ENCODE measurements at places on chromosomes 4 and X.

GRCh38 chr4:10075953-10076391, 40.6 kb downstream of the WDR1 start:
- ATAC-seq, result no peak

- ATAC-seq, result no peak
Observed at GRCh38 chr4:47372561-47372960, 90.9 kb downstream of the COMMD8 start.

DNA sequence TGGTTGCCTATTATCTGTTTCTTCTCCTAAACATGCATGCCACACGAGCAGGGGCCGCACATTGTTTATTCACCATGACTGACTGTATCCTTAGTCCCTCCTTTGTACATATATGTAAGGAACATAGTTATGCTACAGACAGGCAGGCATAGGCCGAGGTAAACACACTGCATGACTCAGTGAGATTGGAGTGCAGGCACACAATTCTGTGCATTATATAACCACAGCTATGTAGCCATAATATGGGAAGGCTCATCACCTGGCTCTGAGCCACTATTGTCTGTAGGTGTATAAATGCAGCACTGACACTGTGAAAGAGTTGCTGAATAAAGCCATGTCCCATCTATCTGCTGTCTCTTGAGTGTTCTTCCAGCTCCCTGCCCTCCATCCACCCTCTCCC, 431.6 kb downstream of the IDS start:
- ATAC-seq, result no peak

DNA sequence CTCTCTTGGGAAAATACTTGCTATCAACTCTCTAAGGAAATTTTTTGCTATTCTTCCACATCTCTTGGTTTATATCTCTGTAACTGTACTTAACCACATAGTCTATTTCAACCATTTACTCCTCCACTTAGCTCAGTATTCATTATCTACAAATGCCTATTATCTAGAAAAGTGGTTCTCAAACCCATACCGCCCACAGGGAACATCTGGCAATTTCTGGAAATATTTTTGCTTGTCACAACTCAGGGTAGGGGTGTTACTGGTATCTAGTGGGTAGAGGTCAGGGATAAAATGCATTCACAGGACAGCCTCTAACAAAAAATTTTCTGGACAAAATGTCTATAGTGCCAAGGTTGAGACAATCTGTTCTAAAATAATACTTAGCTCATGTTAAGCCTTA, 14.4 kb downstream of the ATRX start:
- ATAC-seq, result no peak

- ATAC-seq, result peak; percentile 31
Observed at GRCh38 chrX:39577206-39577984, 520.4 kb downstream of the BCOR start.

GRCh38 chr4:174058846-174059245, 224.6 kb downstream of the FBXO8 start:
- no peak for ATAC-seq

DNA sequence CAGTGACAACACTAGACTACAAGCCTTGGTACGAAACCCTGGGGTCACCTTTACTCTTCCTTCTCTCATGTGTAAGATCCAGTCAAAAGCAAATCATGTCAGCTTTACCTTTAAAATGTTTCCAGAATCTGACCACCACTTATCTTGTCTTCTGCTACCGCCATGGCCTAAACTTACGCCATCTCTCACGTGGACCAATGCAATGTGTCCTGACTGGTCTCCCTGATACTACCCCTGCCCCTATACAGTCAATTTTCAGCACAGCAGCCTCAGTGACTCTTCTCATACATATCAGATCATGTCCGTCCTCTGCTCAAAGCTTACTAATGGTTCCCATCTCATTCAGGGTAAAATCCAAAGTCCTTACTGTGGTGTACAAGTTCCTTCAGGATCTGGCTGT, 15.0 kb upstream of the MAML3 start:
- no peak for ATAC-seq

DNA sequence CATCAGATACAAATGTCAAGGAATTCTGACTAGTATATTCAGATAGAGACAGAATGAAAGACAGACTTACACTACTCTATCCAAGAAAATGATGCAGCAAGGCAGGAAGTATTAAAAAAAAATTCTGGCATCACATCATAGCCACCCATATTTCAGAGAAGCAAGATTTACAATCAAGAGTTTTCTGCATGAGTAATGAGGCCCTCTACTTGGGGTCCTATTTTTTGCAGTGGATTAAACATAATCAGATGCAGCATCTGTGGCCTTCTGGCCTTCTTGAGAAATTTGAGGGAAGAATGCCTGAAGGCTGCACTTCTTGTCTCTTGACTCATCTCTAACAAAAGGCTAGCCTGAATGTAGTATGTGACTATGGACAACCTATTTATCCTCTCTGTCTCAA, 48.2 kb upstream of the SLIT2 start:
- peak; percentile 40 for ATAC-seq

DNA sequence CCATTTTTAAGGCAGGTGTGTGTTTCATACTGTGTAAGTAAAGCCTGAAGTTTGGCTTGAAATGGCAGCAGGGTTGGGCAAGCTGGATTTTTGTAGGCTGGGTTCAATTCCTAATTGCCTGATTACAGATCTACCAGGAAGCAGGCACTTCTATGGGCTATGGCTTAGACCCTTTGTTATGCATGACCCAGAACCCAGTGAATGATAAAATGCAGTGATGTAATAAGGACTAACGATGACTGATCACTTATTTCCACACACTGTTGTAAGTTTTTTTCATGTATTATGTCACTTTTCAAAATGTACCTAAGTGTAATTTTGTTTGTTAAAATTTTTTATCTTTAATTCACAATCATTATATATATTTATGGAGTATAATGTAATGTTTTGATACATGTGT, 8.6 kb downstream of the LANCL3 start:
- ATAC-seq, result no peak

DNA sequence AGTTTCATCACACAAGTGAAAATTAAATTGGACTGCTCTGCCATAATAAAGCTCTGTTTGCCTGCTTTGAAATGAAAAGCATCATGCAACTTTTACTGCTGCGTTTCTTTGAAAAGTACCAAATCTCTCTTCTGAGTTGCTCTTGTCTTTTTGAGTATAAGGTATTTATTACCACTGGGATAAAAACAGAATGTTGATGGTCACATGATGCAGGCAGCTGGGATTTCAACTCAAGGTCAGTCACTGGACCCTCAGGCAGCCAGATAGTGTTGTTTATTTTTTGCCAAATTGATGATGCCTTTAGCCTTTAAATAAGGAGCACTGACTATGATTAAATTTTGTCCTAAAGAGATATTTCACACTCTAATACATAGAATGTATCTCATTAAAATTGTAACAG, 32.7 kb downstream of the DMD start:
- ATAC-seq, result no peak

- ATAC-seq, result no peak
Observed at GRCh38 chrX:118855681-118856310, 32.2 kb downstream of the ZCCHC12 start.

DNA sequence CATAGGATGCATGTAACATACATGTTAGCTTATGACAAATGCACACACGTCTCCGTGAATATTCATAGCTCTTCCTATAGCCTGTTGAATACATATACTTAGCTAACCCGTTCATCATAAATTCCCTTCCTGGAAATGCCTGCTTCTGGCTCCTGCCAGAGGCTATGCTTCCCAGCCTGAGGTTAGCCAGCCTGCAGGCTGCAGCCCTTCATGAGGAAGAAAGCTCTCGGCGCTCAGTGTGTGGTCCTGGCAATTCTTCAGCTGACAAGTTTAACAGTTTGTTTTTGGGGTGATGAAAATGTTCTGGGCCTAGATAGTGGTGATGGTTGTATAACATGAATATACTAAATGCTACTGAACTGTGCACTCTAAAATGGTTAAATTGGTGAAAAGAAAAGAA, 48.8 kb upstream of the MAN2B2 start:
- no peak for ATAC-seq

GRCh38 chr4:8502836-8503585, 62.4 kb downstream of the TRMT44 start:
- peak; percentile 17 for ATAC-seq

- no peak for ATAC-seq
Observed at GRCh38 chr4:106358899-106359298, 9.7 kb downstream of the GIMD1 start.

- no peak for ATAC-seq
Observed at GRCh38 chr4:1058997-1059665, 47.7 kb downstream of the FGFRL1 start.

DNA sequence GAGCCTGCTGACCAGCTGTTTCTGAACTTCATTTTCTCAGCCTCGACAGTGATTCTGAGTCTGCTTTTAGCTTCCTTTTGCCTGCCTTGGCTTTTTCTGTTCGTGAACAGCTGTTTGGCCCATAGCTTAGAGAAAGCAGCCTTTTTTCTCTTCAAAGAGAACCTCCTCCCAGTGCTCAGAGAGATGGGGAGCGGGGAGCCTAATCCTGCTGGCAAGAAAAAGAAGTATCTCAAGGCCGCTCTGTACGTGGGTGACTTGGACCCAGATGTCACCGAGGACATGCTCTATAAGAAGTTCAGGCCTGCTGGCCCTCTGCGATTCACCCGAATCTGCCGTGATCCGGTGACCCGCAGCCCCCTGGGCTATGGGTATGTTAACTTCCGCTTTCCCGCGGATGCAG, 756 bp downstream of the PABPC5 start:
- no peak for ATAC-seq

DNA sequence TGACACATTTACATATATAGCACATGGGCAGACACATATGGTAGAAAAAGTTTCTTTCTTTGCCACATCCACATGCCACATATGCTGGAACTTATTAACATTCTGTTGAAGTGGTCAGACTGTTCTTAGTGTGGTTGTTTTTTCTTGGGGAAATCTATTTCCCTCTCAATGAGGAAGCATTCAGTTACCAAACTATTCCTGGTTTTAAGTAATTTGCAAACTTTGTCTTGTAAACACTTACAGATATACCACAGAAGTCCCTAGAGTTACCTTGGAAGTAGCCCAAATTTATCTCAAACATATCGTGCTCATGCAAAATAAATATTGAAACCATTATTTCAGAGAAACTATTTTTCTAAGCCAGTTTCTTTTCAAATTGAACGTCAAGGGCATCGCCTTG, 625.5 kb upstream of the INTU start:
- no peak for ATAC-seq

DNA sequence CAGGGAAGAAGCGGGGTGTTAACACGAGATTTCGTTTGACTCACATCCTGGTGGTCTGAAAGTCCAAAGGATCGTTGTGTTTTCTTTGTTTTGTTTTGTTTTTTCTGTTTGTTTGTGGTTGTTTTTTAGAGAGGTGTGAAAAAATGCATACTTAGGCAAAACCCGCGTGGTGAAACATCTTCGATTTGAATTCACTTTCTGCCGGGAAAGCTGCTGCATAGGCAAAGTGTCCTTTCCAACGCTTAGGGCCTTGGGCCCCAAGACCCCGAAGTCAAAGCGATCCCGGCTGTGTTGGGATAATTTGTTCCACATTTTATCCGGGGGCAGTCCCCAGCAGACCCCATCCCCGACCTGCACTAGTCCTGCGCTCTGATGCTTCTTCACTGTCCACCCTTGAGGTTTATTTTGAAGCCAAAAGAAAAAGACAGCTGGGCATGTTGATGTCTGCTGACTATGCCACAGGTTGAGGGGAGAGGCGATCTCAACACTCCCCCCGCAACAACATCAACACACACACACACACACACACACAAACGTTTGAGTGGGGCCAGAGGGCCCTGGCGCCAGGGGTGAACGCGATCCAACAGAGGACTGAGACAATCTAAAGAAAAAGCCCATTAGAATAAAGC, 2.0 kb downstream of the MSX1 start:
- ATAC-seq, result no peak

All from motor neuron (in vitro differentiated cells).